ENCODE measurements at places on chromosomes 7 and 10.
A peak's percentile ranks its signal among the peaks of the same experiment; 100 is the strongest.

DNA sequence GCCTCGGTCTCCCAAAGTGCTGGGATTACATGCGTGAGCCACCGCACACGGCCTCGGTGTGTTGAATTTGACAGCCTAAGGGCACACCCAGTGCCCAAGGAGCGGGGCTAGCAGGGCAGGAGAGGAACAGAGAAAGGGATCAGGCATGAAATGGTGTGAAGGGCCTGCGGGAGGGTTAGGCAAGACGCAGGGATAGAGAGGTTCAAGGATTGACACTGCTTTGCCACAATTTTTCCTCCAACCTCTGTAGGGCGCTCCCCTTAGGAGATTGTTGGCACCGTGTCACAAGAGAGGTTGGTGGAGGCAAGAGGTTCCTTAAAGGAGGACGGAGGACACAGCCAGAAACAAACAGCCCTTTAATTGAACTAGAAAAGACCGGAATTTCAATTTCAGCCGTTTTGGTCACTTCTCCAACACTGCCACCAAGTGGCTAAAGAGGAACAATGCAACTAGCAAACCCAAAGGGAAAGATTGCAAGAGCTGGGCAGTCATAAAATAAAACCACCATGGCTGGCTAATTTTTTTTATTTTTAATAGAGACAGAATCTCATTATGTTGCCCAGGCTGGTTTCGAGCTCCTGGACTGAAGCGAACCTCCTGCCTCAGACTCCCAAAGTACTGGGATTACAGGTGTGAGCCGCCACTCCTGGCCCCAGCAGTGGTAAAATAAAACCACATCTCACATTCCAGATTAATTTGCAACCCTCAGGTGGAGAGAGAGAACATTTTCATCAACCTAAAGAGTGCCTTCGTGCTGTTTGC is 6.9 kb upstream of the CREB3L2 start:
- DNase-seq, result peak; percentile 24

GRCh38 chr10:19904202-19904661 is 88.0 kb downstream of the PLXDC2 start:
- no peak for DNase-seq

- DNase-seq, result no peak
Measured at GRCh38 chr10:113552014-113552413, 839 bp upstream of the HABP2 start.

- no peak for DNase-seq
Measured at GRCh38 chr7:52168085-52168484, 851.5 kb upstream of the COBL start.

- DNase-seq, result no peak
Measured at GRCh38 chr7:153476166-153476565, 576.0 kb upstream of the DPP6 start.

- peak; percentile 15 for DNase-seq
Measured at GRCh38 chr7:44259547-44260457, 59.0 kb downstream of the YKT6 start.

- no peak for DNase-seq
Measured at GRCh38 chr7:139784648-139785047, 6.8 kb upstream of the HIPK2 start.

DNA sequence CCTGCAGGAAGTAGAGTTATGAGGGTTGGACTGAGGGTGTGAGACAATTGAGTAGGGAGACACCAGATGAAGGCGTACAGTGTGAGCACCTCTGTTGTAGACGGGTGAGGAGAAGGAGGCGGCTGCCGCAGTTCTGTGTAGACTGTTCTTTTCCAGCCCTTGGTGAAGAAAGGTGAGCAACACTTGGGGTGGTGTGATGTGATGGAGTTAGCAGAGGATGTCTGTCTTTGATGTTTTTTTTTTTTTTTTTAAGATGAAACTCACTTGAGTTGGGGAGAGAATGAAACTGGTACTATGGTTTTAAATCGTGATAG is 42.8 kb upstream of the RNF216 start:
- no peak for DNase-seq

DNA sequence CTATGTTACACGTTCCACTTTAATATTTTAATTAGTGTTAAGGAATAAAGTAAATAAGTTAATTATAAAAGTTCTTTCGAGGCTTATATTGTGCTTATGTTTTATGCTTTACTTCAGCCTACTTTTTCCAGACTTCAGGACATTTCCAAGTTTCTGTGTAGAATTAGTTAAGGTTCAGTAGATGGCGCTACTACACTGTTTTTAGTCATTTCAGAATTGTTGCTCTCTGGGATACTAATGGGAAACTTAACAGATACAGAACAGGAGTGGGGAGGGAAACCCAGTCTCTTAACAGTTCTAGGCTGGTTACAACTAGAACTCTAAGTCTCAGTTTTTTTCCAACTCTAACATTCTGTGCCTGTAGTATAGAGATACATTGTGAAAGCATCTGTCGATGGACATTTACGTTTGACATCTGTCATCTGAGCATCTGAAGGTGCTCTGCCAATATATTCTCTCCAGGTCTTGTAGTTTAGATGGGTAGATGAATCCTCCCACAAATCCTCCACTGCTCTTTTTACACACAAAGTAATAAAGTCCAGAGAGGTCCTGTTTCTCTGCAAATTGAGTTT is 56.8 kb upstream of the FAM171A1 start:
- DNase-seq, result no peak

- DNase-seq, result peak; percentile 18
Measured at GRCh38 chr10:114879541-114880158, 58.1 kb downstream of the FHIP2A start.

GRCh38 chr10:74913377-74913979 is 87.1 kb downstream of the KAT6B start:
- DNase-seq, result no peak

GRCh38 chr10:45224219-45224841 is 91.1 kb downstream of the OR13A1 start:
- DNase-seq, result no peak

DNA sequence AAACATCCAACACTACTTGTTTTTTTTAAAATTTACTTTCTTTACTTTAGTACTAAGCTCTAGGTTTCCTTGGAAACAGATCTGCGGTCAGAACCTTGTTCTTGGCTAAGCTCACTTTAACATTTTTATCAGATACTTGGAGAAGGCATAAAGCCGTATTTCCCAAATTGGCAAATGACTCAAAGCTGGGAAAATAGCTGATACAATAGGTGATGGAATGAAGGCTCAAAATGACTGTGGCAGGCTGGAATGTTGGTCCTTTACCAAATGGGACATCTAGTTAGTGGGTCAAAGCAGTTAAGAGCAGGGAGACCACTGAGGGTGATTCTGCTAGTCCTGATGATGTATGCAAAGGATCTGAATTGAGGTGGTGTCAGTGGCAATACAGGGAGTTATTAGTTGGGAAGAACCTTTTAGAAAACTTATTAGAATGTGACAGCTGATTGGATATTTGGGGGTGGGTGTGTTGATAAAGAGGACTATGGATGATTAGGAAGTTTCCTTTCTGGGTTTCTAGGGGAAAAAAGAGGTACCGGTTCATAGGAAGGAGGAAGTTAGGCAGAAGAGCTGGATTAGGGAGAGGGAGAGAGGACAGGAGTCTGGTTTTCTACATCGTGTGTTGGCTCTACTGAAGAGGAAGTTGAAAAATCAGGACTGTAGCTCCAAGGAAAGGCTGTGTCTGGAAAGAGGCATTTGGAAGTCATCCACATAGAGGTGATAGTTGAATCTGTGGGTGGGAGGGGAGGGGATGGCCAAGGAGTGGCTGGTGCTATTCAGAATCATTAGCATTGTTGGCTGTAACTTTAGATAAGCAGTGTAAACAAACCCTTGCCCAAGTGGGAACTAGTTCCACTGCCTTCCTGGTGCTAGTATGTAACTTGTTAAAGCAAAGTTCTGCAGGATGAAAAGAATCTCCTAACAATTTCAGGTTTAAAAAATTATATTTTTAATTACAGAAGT is 13.1 kb downstream of the PLCE1 start:
- peak; percentile 64 for DNase-seq

GRCh38 chr10:74371696-74372095 is 220.7 kb downstream of the ADK start:
- no peak for DNase-seq

- DNase-seq, result peak; percentile 17
Measured at GRCh38 chr10:74900297-74900696, 73.9 kb downstream of the KAT6B start.

GRCh38 chr7:157561816-157562410 is 225.1 kb downstream of the DNAJB6 start:
- DNase-seq, result no peak

DNA sequence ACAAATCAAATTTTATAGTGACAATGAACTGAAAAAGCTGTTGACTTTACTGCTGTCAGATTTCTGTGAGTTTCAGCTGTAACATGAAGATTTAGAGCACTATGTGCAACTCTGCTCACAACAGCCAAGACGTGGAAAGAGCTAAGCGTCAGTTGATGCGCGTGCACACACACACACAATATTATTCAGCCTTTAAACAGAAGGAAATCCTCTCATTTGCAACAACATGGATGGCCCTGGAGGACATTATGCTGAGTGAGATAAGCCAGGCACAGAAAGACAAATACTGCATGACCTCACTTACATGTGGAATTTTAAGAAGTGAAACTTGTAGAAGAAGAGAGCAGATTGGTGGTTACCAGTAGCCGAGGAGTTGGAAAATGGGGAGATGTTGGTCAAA is 82.8 kb upstream of the FRMD4A start:
- no peak for DNase-seq

DNA sequence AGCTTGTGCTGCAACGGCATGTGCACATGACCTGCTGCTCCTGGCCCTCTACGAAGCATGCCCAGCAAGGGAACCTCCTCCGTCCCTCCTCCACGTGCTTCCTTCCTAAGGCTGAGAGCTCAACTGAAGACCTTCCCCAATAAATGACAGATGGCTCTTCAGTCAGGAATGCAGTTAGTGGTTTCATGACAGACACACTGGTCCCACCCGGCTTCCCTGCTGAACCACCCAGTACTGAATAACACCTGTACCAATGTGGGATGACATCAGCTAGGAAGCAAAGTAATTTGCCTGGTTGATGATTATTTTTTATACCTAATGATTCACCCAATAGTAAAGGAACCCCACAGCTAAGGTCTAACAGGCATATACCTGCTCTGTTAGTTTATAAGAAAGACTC is 69.1 kb downstream of the SCRN1 start:
- no peak for DNase-seq

DNA sequence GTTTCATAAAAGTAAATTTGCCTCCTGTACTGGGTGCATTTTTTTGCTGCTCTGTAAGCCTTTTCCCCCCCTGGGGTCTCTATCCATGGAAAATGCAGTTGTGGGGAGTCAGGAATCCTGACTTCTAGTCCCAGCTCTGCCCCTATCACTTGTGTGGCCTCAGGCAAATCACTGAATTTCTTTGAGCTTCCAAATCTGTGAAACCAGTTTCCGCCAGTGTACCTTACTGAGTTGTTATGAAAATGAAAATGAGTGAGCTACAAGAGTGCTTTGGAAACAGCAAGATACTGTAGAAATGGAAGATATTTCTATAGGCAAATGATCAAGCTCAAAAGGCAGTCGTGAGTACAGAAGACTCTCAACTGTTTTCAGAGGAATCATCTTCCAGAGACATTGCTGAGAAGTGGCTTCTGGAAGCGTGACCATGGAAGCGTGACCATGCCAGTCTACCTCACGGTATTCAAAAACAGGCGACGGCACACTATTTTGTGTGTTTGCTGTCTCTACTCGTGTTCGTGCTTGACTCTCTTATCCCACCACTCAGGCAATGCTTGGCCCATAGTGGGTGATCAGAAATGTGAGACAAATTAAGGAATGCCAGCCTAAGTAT is 107.4 kb downstream of the ATXN7L1 start:
- no peak for DNase-seq

DNA sequence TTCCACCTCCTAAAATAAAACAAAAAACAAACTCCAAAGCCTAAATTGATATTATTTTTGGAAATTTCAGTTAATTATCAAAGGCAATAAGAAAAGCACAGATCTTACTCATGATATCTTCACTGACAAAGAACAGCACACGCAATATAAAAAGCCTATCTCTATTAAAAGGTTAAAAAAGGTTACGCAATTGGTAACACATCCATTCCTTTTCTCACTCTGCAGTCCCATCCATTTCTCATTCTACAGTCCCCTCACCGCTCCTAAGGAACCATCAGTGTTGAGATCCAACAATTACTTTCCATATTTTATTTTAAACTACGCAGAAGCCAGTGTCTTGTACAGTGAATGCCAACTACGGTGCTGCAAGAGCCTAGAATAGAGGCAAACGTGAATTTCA is 1.3 kb downstream of the SEC61G start:
- no peak for DNase-seq

GRCh38 chr10:34274906-34275305 is 540.2 kb downstream of the PARD3 start:
- DNase-seq, result no peak

DNA sequence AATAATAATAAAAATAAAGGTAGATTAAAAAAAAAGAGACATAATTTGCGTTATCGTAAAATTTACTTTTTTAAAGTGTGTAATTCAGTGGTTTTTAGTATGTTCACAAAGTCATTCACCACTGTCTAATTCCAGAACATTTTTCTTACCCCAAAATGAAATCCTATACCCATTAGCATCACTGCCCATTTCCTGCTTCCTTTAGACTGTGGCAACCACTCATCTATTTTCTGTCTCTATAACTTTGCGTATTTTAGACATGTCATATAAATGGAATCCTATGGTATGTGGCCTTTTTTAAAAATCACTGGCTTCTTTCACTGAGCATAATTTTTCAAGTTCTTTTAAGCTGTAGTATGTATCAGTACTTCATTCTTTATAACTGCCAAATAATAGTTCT is 53.6 kb downstream of the KAT6B start:
- DNase-seq, result no peak

DNA sequence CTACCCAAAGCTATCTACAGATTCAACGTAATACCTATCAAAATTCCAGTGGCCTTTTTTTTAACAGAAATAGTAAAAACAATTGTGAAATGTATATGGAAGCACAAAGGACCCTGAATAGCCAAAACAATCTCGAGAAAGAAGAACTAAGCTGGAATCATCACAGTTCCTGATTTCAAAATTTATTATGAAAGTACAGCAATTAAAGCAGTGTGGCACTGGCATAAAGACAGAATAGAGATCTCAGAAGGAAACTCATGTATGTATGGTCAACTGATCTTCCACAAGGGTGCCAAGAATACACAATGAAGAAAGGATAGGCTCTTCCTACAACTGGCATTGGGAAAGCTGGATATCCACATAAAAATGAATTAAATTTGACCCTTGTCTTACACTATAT is 23.2 kb downstream of the PNLIPRP3 start:
- no peak for DNase-seq

- peak; percentile 60 for DNase-seq
Measured at GRCh38 chr10:103637927-103638557, 144.5 kb downstream of the NEURL1 start.

DNA sequence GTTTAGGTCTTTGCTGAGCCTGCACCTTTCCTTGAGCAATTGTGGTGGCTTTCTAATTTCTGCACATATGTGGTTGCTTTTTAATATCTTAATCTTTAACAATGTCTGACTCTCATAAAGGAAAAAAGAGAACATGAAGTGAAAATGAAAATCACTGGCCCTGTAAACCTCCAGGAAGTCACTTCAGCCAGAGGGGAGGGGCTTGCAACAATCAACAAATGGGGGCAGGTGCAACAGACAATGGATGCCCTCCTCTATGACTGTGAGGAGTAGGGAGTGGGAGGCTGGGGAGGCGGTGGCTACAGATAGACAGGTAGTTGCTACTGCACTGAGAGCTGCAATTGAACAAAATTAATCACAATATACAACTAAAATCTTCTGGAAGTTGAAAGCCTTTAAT is 1377.4 kb downstream of the XPNPEP1 start:
- DNase-seq, result no peak

Measured in transverse colon (tissue), 4 donors.